Endothelial cell of coronary artery (primary cell): ENCODE measurements at places on chromosomes 1 and 21. TPM values are rescaled to one million over a fixed set of nuclear protein-coding genes. Genes with fewer than 3 reads are reported as not detected.

The RNF207 gene
- total RNA-seq, result 3.3 and 16.1 TPM in 2 replicates

The BEST4 gene
- 0.09 TPM in 1 of 2 replicates, not detected in the other for total RNA-seq

The CA6 gene
- total RNA-seq, result not detected in 2 replicates

The ITLN1 gene
- total RNA-seq, result 0.27 and 0.38 TPM in 2 replicates

The GNG4 gene
- not detected in 2 replicates for total RNA-seq

The TCHHL1 gene
- total RNA-seq, result not detected in 2 replicates

The SLAMF7 gene
- total RNA-seq, result 0.09 TPM in 1 of 2 replicates, not detected in the other
